KBM-7 (cell line): ENCODE measurements at places on chromosomes 4 and X.

GRCh38 chrX:9659571-9660195 lies 106.0 kb downstream of the GPR143 start:
- no peak for DNase-seq

DNA sequence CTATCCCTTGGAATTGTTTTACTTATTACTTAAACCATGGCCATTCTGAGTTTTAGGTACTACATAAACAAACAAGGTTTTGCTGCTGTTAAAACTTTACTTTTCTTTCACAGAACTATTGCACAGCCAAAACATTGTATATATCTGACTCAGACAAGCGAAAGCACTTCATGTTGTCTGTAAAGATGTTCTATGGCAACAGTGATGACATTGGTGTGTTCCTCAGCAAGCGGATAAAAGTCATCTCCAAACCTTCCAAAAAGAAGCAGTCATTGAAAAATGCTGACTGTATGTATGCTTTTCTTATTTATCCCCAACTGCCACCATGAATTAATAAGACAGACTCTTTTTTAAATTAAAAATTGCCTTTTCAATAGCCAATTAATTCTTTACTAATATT lies 69.8 kb downstream of the CCKAR start:
- DNase-seq = no peak

DNA sequence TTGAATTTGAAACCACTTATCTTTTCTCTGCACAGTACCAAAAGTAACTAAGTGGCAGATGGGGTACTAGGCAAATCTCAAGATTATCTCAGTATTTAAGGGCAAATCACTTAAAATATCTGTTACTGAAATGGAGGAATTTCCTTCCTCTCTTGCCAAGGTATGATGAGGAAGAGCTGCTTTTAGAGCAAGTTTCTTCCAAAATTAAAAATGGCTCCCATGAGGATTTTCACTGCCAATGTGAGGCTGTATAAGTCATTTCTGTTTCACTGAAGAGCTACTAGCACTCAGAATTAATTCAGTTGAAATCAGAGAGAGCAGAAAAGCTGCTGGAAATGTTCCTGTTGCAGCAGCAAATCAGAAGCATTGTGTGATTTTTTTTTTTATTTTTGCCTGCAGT lies 43.4 kb downstream of the GABRB1 start:
- DNase-seq = no peak

DNA sequence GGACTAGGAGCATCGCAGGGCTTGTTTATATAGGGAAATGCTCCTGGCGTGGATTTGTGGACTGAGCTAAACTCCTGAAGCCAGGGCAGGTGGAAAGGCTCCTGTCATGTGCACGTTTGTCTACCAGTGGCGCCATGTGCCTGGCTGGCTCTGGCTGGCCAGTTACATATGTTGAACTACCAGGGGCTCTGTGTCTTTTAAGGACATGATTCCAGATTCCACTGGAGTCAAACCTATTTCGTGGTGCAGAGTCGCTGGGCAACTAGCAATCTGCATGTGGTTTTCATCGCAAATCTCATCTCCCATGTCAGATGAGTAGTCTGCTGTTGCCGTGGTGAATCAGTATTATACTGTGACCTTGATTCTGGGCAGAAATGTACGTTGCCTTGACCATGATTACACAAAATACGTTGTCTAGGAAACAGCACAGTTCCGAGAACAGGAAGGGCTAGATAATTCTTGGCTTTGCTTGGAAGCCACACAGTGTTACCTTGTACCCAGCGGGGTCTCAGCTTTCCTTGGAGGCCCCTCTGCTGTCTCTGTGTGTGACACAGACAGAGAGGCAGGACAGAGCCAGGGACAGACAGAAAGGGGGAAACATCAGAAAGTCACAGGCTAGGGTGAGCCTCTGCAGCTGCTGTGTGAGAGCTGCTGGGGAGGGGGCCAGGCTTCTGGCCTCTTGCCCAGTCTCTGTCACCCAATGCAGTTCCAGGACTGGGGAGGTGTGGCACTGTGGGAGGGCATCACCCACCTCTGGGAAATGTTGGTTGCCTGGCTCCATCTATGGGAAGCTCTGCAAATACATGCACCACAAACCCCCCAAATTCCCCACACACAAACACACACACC lies 19.2 kb downstream of the PNMA6E start:
- DNase-seq = peak; percentile 92

DNA sequence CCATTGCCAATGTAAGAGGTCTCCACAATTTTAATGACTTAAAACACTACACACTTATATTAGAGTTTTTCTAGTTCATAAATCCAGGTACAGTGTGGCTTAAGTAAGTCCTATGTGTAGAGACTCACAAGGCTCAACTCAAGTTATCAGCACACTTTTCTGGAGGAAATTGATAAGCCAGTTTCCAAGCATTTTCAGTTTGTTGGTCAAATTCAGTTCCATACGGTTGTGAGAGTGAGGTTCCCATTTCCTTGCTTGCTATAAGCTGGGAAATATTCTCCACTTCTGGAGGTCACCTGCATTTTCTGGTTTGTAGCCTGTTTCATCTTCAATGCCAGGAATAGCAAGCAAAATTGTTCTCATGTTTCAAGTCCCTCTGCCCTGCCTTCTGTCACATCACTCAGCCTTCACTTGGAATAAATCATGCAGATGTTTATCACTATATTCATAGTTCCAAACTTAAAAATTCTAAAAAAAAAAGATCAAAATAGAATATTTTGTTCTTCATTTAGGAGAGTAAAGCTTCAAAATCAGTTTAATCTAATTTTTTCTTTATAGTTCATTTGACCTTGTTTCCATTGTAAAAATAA lies 1137.5 kb upstream of the INTU start:
- DNase-seq = no peak

- no peak for DNase-seq
Measured at GRCh38 chr4:1611501-1611870, 72.6 kb downstream of the FAM53A start.

DNA sequence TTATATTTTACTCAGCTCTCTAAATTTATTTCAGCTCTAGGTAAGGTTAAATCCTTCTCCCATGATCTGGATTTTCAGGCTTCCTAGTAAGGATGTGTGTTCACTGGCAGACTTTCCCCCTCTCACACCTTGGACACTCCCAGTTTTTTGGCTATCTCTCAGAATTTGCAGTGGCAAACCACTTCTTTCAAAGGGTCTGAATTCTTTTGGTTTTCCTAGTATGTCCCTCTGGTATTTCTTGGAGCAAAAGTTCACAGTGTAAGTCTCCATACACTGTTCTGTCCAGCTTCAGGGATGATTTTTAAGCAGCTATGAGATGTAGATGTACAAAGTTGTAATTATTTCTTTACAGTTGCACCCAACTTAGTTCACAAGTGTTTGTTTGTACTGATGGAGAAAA lies 653.8 kb upstream of the GALNT7 start:
- no peak for DNase-seq

GRCh38 chr4:150236626-150237025 lies 158.4 kb downstream of the DCLK2 start:
- DNase-seq = no peak

DNA sequence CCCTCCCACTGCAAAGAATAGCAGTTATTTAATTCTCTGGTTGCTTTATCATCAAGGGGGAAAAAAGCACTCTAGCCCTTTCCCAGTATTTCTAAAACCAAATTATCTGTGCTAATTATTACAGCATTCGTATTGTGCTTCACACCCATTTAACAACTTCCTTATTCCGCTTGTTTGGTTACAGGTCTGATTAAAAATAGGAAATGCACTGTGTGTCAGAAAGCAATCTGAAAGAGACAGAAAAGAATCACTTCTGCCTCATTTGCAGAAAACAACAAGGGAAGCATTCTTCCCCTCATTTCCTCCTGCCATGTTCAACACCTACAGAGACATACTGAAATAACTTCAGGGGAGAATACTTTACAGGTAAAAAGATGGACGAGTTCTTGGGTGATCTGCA lies 114.9 kb upstream of the MAP3K15 start:
- DNase-seq = peak; percentile 14

DNA sequence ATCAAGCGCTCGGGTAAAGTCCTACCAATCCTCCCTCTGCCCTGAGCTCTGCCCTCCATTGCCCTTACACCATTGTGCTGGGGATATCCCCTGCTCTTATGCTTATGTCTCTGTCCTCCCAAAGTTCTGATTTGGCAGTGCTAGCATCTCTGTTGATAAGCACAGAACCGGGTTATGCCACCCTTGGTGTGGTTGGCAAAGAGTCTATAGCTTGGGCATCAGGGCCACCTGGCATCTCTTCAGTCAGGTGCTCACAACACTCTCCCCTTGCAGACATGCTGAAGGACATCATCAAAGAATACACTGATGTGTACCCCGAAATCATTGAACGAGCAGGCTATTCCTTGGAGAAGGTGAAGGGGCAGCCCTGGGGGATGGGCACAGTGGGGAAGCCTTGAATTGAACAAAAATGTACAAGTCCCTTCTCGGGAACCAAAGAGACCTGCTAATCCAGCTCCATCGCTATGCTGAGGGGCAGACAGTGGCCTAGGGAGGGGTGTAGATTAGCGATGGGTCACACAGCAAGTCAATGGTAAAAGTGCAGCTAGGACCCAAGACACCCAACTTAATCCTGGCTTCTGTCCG lies 3.8 kb downstream of the MAGED2 start:
- no peak for DNase-seq

- DNase-seq = no peak
Measured at GRCh38 chrX:150337026-150337425, 26.1 kb upstream of the MAMLD1 start.

DNA sequence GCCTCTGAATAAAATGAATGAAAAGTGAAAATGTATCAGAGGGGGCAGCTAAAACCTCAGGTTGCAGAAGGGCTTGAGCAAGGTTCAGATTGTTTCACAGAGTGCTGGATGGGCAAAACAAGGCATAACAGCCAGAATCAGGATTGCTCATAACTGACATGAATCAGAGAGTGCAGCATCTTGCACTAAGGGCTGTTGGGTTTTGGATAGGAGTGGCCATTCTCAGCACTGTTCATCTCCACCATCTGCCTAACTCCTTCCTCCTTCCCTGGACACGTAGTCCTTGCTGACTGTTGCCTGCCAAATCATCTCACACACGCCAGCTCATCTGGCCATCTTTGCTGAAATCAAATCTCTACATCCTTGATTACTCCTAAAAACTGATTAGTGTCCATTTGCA lies 75.3 kb upstream of the C1QTNF7 start:
- DNase-seq = no peak

DNA sequence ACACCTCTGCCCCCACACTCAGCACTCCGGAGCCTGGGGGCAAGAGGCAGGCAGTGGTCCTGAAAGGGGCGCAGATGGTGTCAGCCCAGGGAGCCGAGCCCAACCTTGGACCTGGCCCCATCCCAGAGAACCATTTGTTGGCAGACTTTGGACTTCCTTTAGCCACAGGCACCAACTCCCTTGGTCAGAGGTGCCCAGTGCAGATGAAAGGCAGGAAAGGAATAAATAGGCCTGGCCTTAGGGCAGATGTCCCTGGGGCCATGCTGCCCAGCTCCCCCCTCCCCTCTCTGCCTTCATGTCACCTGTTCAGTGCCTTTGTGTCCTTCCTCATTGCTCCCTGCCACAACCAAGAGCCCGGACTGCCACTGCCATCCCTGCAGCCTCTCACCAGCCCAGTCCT lies 52.8 kb downstream of the SEL1L3 start:
- DNase-seq = no peak

GRCh38 chr4:146124023-146124680 lies 51.4 kb upstream of the LSM6 start:
- DNase-seq = no peak

- peak; percentile 8 for DNase-seq
Measured at GRCh38 chrX:45954026-45954425, 591.2 kb downstream of the ZNF674 start.
